ENCODE measurements at places on chromosomes 1 and 21. TPM values are rescaled to one million over a fixed set of nuclear protein-coding genes. Genes with fewer than 3 reads are reported as not detected.

GRCh38 chr21:35390013-35390776 is 341.1 kb upstream of the RUNX1 start:
- no peak for DNase-seq

DNA sequence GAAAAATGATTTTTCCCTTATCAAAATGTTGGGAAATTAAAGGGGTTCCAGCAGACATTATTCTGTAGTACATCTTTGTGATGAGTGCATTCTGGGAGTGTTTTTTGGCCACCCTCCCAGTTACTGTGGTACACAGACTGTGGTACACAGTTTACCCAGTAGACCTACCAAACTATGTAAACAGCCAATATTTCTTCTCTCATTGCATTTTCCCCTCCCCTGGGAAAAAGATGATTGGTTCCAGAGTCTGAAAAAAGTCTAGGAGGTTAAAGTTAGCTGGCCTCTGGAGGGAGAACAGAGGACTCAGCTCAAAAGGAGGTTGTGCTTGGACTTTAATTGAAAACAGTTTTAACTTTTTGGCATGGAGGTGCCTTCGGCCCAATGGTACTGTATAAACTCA is 42.5 kb downstream of the PGM1 start:
- no peak for DNase-seq

DNA sequence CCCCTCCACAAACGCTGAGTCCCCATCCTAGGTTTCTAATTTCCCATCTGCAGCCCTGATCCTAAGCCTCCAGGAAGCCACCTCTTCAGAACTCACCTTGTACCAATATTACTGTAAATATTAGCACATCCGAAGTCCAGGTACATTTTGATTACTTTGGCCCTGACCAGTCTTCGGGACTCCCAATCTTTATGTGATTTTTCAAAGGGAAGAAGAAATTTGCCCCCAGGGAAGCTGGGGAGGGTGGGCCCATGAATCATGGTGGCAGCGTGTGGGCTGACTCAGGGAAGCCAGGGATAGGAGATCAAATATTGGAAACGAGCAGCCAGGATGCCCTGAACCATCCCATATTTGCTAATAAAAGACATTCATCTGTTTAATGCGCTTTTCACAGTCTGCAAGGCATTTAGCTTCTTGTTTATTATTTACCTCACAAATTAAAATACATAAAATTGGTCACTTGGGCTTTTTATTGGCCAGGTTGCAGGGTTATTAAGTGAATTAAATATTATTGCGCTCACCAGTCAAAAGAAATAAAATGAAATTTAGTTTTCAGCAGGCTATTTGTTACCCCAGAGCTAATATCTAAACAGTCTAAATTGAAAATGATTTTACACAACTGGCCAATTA is 46.6 kb downstream of the KIAA0040 start:
- no peak for DNase-seq

DNA sequence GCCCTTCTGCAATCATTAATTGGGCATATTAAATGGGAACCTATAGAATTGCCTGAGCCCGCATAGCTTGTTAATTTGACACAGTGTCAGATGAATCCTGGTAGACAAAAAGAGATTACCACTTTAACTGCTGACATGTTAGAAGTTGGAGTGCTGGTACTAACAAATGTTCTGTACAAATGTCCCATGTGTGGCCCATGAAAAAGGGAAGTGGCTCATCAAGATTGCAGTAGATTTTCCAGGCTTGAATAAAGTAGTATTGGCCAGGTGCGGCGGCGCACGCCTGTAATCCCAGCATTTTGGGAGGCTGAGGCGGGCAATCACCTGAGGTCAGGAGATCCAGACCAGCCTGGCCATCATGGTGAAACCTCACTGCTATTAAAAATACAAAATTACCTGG is 45.6 kb downstream of the GNPAT start:
- no peak for DNase-seq

DNA sequence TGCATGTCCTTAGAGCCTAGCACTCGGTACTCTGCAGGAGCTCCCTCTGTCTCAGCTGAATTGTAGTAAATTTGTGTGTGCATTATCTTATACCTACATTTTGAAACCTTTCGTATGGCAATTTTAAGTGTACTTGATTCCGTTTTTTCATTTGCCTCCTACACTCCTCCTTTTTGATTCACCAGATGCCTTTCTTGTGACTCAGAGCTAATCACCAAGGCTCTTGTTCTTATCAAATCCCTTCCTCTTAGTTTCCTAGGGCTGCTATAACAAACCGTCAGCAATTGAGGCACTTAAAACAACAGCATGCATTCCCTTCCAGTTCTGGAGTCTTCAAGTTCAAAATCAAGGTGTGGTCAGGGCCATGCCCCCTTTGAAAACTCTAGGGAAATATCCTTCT is 261.0 kb downstream of the ASTN1 start:
- no peak for DNase-seq

- DNase-seq: no peak
Measured at GRCh38 chr1:8939362-8939995, 6.2 kb upstream of the CA6 start.

DNA sequence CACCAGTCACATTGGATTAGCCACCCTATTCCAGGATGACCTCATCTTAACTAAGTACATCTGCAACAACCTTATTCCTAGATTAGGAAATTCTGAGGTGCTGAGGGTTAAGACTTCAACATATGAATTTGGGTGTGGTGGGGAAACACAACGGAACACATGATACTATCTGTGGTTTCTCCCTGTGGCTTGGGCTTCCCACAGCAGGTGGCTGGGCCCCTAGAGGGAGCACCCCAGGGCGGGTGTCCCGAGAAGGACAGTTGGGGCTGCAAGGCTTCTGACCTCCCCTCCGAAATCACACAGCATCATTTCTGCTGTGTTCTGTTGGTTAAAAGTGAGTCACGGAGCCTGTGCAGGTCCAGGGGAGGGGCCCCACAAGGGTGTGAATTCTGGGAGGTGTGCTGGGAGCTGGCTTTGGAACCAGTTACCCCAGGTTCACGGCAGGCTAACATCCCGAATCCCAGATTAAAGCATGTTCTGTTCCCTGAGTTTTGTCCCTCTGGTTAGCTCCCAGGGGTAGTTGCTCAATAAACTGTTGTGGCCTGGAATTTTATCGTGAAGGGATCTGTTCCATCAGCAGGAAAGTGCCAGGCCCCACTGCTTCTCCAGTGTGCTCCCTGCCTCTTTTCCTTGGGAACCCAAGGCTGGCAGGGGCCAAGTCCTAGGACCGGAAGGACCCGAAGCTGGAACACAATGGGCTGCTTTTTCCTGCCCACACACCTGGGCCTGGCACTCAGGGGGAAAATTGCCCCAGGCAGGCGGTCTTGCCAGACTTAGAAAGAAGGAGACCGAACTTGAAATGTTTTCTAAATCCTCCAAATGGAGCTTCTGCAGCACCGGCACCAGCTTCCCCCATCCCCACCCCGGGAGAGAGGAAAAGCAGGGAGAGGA is 154.0 kb upstream of the WNT4 start:
- DNase-seq: peak; percentile 85

DNA sequence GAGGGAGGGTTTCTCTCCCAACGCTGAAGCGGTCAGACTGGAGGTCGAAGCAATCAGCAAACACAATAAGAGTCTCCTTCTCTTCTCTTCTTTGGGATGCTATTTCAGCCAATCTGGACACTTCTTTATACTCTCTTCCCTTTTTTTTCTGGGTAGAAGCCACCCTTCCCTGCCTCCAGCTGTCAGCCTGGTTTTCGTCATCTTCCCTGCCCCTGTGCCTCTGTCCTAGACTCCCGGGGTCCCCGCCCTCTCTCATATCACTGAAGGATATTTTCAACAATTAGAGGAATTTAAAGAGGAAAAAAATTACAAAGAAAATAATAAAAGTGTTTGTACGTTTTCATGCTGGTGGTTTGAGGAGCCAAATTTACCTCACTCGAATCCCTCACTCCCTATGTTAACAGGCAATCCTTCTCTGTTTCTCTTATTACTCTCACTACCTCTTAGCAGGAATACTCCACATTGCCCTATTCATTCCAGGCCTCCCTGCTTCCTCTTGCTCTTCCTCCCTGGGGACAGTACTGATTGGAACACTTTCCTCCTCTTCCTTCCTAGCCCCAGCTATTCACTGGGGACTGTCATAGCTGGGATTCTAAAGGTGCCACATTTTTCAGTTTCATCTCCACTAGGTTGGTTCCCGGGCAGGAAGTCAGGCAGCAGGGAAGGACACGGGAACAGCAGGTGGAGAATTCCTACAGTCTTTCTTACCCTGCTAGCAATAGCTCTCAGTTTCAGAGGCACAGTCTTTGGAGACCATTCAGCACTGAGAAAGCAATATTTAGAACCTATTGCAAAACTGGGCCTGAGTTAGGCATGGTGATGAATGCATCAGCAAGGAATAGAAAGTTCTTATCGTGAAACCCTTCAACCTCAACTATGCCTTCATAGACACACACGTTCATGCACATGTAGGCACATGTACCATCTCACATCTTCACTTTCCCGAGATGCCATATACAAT is 288.0 kb downstream of the PBX1 start:
- no peak for DNase-seq

- no peak for DNase-seq
Measured at GRCh38 chr1:9280015-9280860, 12.5 kb upstream of the SPSB1 start.

GRCh38 chr1:186183970-186184628 is 191.0 kb downstream of the TPR start:
- no peak for DNase-seq

- no peak for DNase-seq
Measured at GRCh38 chr1:56320464-56321149, 258.8 kb downstream of the PLPP3 start.

- DNase-seq: no peak
Measured at GRCh38 chr1:168330285-168330684, 49.6 kb downstream of the TBX19 start.

- DNase-seq: no peak
Measured at GRCh38 chr1:36320291-36320761, 3.1 kb downstream of the EVA1B start.

GRCh38 chr1:230048322-230048721 is 18.7 kb upstream of the GALNT2 start:
- no peak for DNase-seq

DNA sequence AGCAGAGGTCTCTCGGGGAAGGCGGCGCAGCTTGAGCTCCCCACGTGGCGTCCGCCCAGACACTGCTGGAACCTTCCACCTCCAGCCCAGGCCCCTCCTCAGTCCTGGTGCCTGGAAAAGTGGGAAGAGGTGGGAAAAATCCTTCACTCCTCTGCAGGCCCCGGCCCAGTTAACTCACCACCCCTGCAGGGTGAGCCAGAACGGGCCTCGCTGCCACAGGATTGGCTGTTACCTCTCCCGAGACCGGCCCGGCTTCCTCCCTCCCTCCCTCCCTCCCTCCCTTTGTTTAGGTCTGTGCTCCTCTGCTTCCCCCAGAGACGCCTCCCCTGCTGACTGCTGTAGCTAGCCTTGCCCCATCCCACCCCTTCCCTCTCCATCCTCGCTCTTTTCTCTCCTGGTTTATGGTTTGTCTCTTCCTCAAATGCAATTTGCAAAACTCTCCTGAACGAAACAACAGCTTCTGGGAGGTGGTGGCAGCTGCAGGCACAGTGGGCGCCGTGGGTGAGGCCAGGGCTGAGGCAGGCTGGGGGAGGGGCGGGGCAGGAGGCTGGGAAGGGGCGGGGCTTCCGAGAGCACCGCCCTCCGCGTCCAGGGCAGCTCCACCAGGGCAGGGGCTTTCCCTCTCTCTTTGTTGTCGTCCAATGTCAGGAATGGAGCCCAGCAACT is 6.5 kb downstream of the CAPN9 start:
- DNase-seq: no peak

GRCh38 chr1:108054396-108054795 is 89.4 kb upstream of the VAV3 start:
- DNase-seq: no peak

DNA sequence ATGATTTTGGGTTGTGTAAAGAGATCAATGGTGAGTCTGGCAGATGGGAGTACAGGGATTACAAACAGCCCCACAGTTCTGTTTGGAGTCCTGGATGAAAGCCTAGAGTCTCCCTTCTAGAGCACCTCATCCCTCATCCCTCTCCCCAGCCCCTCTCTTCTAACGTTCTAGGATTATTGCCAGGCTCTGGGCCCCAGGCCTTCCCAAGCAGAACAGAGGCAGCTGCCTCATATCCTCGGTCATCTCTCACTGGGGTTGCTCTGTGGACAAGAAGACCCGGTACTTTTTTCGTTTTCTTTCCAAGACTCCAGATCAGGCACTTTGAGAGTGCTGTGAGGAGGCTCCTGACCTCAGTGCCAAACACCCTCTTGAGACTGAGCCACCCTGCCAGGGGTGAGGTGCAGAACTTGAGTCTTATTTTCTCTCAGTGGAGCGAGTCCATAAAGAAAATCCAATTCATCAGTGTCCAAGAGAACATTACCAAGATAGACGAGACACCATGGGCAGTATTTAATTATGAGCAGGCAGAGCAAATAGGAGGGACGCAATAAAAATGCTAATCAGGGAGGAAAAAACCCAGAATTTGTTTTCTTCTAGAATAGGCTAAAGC is 17.1 kb upstream of the KCND3 start:
- no peak for DNase-seq

DNA sequence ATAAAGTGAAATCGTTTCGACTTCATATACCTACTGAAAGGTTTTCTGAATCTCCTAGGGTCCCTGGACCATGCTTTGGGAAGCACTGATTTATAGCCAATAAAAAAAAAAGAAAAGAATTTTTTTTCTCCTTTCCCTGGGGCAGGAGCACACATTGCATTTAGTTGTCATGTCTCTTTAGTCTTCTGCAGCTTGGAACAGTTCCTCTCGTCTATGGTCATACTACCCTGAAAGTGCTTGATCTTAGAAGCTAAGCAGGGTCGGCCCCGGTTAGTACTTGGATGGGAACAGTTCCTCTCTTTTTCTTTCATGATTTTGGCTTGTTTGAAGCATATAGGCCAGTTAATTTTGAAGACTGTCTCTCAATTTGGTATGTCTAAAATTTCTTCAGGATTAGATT is 3.7 kb upstream of the SERPINC1 start:
- no peak for DNase-seq

- DNase-seq: no peak
Measured at GRCh38 chr1:63124666-63125191, 197.6 kb upstream of the FOXD3 start.

KDM1A gene
- total RNA-seq: 73.2 TPM

GIPC2 gene
- total RNA-seq: 2.6 TPM

AMY1B gene
- not detected for total RNA-seq

DEDD gene
- 39.0 TPM for total RNA-seq

TMEM125 gene
- total RNA-seq: 30.1 TPM
